ENCODE measurements at places on chromosomes 16 and 17.

GRCh38 chr16:57069635-57070370 lies 22.6 kb upstream of the CPNE2 start:
- DNase-seq = no peak

DNA sequence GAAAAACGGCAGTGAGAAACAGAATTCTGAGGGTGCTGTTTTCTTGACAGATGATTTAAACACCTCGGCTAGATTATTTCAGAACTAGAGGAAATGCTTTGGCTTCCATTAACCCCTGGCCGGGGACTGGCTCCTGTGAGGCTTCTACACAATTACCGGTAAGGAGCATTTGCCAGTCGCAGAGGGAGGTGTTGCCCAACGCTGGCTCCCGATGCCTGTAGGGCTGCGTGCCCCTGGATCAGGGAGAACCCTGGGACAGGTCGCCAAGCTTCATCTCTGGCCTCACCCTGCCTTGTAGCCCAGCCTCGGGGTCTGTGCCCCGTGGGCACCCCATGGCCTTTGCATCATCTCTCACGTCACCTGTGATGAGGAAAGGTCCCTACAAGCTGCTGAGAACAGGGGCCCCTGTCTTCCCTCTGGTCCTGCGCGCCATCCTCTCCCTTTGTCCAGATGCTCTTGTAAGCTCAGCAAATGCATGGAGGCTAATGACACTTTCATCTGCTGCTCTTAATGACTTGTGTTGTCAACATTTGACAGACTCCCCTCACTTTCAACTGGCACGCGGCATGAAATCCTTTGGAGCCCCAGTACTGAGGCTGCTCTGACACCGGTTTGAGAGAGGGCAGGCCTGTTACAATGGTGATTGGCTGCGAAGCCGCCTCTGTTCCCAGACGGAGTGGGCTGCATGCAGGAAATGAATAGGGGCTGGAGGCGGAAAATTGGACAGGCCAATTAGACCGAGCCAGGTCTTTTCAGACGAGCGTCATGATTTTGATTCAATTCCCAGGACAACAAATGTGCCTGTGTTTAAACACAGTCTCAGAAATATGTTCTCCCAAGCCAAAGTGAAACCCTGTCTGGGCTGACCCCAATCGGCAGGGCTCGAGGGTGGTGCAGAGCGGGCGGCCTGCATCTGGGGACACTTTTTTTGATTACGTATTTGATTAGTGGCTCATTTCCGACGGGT lies 85.5 kb upstream of the DOC2B start:
- DNase-seq = no peak

DNA sequence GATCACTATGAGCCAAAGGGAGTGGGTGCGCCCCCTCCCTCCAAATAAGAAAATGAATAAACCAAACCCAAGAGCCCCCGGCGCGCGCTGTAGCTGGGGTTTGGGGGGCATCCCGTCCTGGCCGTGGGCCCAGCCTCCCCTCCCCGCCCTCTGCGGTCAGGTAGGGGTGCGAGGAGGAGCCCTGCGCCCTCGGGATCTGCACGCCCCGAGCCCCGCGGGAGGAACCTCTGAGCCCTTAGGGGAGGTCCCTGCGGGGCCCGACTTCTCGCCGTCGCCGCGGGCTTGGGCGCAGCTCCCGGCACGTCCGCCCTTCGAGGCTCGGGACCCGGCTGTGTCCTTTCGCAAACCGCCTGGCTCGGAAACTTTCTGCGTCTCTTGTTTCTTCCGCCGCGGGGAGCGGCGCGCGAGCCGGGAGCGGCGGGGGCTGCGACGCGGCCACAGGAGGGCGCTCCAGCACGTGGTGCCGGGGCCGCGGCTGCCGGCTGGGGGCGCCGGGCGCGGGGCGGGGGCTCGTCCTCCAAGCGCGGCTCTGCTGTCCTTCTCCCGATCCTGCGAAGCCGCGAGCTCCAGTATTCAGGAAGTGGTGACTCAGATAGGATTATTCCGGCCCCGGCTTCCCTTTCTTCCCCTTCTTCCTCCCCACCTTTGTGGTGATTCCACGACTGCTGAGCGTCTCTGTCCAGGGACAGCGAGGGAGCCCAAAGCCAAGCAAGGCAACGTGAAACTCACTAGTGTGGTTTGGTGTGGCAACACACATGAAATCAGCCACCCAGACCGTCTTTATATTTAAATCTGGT lies 1.6 kb downstream of the PITPNC1 start:
- peak; percentile 78 for DNase-seq

DNA sequence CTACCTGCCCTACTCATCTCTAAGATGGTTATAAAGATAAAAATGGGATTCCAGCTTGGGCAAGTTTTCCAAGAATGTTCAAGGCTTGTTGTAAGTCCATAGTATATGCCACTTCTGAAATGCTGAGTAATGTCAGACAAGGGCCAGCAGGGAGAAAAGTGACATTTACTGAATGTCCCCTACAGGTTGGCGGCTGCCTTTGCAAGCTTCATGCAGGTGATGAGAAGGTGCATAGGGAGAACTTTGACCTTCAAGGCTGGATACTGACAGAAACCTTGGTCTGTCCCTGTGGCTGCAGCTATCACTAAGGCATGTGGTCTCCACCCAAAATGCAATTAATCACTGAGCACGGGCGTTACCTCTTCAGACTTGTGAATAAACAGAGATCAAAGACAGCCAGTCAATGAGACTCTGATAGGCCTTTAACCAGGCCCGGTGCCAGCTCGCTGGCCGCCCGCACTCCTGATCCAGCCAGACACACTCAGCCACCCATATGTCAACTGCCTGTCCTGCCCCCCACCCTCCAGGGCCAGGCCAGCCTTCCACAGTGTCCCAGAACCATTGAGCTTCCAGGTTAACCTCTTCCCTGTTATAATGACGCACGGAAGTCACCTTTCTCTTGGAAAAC lies 26.8 kb upstream of the AXIN2 start:
- peak; percentile 39 for DNase-seq

GRCh38 chr17:73642659-73643000 lies 1.6 kb downstream of the SDK2 start:
- no peak for DNase-seq

- no peak for DNase-seq
Observed at GRCh38 chr16:8943966-8944759, 19.5 kb downstream of the USP7 start.

DNA sequence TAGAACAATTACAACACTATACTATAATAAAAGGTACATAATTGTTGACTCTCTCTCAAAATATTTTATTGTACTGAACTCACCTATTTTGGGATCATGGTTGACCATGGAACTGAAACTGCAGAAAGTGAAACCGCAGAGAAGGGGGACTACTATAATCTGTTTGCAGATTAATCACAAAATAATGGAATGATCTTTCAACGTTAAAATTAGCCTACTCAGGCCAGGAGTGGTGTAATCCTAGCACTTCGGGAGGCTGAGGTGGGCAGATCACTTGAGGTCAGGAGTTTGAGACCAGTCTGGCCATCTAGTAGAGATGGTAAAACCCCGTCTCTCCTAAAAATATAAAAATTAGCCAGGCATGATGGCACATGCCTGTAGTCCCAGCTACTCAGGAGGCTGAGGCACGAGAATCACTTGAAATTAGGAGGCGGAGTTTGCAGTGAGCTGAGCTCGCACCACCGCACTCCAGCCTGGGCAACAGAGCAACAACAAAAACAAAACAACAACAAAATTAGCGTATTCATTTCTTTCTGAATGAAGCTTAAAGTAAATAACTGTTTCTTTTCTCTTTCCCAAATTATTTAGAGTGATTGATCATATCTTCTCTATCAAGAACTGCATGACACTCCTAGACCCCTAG lies 45.6 kb downstream of the IKZF3 start:
- no peak for DNase-seq

DNA sequence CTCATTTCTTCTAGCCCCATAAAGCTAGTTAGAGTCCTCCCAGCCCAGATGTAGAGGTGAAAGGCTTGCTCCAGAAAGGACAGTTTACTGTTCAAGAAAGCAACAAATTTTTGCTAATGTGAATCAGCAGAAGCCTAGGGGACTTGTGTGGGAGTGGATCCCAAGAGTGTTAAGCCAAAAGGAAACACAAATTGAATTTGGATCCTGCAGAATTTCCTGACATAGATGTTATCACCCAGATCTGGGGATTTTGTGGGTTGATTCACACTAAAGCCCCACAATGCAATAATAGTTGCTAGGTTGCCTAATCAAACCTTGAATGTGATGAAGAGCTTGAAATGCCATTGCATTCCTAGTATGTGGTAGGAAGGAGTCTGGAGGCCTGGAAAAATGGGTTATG lies 135.2 kb upstream of the HS3ST3A1 start:
- no peak for DNase-seq

- DNase-seq = no peak
Observed at GRCh38 chr17:57578608-57579225, 166.4 kb downstream of the CCDC182 start.

- no peak for DNase-seq
Observed at GRCh38 chr17:1834380-1835149, 4.8 kb downstream of the RPA1 start.

DNA sequence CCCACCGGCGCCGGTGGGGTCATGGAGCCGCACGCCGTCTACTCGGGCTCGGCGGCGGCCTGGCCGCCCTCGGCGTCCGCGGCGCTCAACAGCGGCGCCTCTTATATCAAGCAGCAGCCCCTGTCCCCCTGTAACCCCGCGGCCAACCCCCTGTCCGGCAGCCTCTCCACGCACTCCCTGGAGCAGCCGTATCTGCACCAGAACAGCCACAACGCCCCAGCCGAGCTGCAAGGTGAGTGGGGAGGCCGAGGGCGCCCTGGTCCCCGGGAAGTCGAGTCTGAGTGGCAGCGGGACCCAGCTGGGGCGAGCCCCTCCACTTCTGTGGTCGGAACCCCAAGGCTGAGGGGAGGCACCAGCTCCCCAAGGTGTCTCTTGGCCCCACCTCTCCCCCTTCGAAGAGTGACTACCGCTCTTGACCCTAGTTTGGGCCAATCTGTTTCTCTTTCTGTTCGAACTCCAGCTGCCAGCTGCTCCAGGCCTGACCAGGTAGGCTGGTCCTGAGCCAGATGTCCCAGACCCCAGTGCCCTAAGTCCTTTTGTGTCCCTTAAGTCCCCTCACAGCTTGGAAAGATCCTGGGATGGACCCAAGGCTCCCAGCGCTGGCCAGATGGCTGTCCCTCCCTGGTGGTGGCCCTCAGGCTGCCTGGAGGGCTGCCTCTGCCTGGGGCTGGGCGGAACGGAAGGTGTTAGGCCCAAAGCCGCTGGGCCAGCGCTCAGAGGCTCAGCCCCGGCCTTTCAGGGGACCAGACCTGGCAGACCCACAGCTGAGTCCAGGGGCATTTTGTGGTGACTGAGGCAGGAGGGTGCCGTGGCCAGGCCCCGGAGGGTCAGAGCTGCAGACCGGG lies 1.2 kb downstream of the FOXF1 start:
- DNase-seq = no peak

- no peak for DNase-seq
Observed at GRCh38 chr17:10598621-10599020, 49.2 kb upstream of the MYH2 start.

DNA sequence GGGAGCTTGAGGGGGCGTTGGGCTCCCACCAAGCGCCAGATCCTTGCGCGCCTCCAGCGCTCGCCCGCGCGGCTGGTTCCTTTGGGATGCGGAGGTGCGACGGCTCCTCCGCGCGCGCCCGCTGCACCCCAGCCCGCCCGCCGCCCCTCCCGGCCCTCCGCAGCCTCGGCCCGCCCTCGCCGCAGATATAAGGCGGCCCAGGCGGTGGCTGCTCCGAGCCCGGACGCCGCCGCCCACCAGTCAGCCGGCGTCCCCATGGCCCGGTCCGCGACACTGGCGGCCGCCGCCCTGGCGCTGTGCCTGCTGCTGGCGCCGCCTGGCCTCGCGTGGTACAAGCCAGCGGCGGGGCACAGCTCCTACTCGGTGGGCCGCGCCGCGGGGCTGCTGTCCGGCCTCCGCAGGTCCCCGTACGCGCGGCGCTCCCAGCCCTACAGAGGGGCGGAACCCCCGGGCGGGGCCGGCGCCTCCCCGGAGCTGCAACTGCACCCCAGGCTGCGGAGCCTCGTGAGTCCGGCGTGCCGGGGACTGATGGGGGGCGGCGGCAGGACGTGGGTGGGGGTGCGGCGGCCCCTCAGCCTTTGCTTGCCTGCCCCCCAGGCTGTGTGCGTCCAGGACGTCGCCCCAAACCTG lies at the start of gene NPB:
Gene NPB (plus strand): TSS at position 216 of the 630 bp plus-strand sequence. CDS start 40 bp downstream, at position 256.
- no peak for DNase-seq

DNA sequence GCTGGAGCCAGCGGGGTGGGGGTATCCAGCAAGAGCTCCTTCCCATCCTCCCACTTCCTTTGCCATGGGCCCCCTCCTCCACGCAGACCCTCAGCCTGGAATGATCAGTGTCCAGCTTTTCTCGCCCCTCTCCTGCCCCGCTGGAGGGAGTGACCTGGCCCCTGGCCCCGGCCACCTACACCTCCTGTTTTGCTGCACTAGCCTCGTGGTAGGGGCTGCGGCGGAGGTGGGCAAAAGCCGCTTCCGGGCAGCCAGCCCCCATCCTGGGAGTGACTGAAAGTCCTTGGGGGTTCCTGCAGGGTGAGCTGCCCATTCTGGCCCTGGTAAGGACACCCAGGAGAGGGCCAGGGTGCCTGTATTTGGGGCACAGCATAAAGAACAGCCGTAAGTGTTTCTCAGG lies 295.7 kb downstream of the SEC14L1 start:
- DNase-seq = no peak

DNA sequence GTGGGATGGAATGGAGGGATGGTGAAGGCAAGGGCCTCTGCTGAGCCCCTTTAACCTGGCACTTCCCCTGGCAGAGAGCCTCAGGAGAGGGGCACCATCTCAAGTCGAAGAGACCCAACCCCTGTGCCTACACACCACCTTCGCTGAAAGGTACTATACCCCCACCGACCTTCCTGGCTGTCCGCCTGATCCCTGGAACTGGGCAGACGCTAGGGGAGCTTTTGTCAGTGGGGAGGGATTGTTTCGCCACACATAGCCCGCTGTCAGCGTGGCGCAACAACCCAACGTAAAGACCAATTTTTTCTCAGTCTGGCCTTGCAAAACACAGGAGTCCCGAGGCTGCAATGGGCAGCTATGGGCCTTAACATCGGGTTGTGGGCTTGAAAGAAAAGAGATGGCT lies 3.1 kb downstream of the PPP1R1B start:
- no peak for DNase-seq

GRCh38 chr17:74512036-74512435 lies 19.2 kb downstream of the CD300LB start:
- no peak for DNase-seq

GRCh38 chr16:12800817-12801216 lies 2.9 kb downstream of the CPPED1 start:
- DNase-seq = no peak

GRCh38 chr17:73613271-73614233 lies 30.7 kb downstream of the SDK2 start:
- DNase-seq = no peak

DNA sequence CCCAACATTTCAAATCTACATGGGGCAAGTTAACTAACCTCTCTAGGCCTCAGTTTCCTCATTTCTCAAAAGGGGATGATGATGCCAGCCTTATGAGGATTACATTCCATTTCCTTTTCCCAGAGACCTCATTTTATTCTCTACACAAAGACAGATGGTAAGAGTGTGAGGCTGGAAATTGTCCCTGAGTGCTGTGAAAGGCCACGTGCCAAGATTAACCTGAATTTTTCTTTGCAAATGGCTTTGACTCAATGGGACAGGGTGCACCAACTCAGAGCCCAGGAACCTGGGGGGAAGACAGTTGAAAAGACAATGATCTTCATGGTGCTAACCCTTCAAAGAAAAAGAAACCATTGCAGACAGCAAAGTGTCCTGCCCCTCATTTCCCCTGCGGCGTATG lies 332.8 kb downstream of the TMEM114 start:
- DNase-seq = no peak
